ENCODE measurements at places on chromosomes 16 and 17. TPM values are rescaled to one million over a fixed set of nuclear protein-coding genes. Genes with fewer than 3 reads are reported as not detected.

The USP43 gene
- total RNA-seq: 8.6 TPM

The TP53TG3 gene
- not detected for total RNA-seq

The RNF43 gene
- 3.5 TPM for total RNA-seq

GRCh38 chr17:13961265-13961664 is 108.0 kb upstream of the COX10 start:
- no peak for DNase-seq

DNA sequence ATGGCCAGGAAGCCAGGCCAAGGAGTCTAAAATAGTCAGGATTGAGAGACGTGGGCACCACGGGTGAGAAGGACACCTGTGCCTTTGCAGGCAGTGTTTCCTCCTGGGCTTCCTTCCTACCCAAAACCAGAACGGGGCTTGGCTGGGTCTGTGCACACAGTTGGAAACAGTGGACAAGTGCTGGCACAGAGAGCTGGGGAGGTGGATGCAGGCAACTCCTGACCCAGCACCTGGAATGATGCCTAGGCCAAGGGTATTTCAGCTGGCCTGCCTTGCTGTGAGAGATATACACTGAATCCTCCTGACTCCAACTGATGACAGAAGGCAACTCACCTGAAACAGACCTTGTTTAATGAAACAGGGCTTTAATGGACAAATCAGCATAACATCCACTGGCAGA is 186.2 kb downstream of the SLC39A11 start:
- DNase-seq: no peak

DNA sequence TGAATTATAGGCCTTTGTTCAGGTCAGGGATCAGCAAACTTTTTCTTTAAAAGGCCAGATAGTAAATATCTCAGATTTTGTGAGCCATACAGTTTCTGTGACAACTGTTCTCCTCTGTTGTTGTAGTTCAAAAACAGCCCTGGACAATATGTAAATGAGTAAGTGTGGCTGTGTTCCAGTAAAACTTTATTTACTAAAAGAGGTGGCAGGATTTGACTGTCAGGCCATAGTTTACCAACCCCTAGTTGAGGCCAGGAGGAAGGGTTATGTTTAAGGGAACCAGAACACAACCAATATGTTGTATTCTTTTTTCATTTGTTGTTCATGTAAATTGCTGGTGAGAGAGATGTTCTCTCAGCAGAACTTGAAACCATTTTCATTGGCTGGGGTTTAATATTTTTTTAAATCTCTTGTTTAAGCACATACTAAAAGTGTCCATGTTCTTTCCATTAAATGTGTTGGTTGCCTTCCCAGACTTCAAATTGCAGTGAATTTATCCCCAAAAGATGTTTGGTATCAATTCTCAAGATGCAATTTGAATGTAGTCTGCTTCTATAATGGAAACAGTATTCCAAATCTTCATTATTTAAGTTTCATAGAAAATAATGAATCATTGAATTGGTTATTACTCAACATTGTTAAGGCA is 260.3 kb downstream of the FTO start:
- DNase-seq: no peak

GRCh38 chr16:77955127-77955526 is 67.2 kb upstream of the CLEC3A start:
- peak; percentile 24 for DNase-seq

- DNase-seq: no peak
Observed at GRCh38 chr17:56505154-56505756, 88.2 kb upstream of the NOG start.

DNA sequence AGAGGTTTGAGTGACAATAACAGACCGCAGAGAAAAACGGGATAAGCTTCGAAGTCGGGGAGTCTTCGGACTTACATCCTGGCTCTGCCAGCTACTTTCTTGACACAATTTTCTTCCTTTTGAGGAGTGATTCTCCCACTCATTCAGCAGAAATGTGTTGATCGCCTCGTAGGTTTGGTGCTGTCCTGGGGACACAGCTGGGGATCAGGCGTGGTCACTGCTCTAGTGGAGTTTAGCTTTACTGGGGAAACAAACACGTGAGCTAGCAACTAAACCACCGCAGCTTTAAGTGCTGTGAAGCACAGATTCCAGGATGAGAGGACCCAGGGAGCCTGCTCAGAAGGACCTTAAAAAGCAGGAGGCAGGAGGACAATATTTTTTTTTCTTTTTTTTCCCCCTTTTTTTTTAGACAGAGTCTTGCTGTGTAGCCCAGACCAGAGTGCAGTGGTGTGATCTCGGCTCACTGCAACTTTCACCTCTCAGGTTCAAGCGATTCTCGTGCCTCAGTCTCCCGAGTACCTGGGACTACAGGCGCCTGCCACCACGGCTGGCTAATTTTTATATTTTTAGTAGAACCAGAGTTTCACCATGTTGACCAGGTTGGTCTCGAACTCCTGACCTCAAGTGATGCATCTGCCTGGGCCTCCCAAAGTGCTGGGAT is 858 bp downstream of the NUBP1 start:
- DNase-seq: no peak

GRCh38 chr16:53893731-53894435 is 189.9 kb downstream of the FTO start:
- DNase-seq: no peak

- DNase-seq: no peak
Observed at GRCh38 chr17:40307001-40307730, 1.8 kb upstream of the RARA start.

GRCh38 chr16:10862438-10862837 is 14.6 kb upstream of the CIITA start:
- no peak for DNase-seq

DNA sequence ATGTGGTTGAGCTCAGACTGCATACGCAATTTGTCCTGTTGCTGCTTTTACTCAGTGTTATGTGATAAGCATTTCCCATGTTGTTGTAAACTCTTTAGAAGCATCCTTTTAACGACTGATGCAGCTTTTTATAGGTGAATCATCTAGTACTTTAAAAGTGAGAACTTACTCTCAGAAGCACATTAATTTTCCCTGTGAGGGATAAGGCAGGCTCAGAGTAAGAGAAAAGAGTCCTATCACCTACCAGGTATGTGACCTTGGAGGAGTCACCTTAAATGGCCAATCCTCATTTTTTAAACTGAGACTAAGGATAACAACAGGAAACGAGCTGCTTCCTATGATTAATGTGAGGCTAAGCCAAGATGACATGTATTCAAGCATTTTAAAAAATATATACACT is 34.4 kb upstream of the GAN start:
- DNase-seq: no peak

Measured in WTC11 (cell line).